ENCODE measurements at places on chromosomes 7 and 10. TPM values are rescaled to one million over a fixed set of nuclear protein-coding genes. Genes with fewer than 3 reads are reported as not detected.

The CYP26C1 gene
- total RNA-seq: not detected

The TACC2 gene
- total RNA-seq: 21.8 TPM

The CAMK2B gene
- total RNA-seq: 0.14 TPM

The GBX1 gene
- total RNA-seq: not detected

The AMZ1 gene
- total RNA-seq: not detected

- no peak for DNase-seq
Measured at GRCh38 chr10:112177247-112177646, 6.3 kb downstream of the GPAM start.

DNA sequence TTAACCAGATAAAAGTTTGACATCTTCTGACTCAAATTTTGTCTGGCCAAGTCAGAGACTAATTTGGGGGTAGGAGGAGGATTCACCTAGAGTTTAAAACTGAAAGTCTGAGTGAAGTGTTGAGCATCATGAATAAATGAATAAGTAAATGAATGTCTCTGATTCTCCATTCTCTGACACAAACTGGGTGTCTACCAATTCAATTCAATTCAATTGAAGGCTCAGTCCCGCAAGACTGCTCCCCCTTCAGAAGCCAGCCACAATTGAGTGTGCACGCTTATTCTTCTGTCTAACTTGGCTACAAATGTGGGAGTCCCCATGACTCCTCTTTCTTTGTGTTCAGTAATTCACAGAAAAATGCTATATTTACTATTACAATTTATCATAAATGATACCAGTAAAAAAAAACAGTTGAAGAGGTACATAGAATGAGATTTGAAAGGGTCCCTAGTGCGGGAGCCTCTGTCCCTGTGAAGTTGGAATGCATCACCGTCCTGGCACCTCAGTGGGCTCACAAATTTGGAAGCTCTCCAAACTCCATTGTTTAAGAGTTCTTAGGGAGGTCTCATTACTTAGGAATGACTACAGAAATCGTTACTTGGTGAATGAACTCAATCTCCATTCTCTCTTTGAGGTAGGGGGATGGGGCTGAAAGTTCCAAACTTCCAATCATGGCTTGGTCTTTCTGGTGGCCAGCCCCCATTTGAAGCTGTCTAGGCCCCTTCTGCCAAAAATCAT, 243.7 kb upstream of the PHYHIPL start:
- DNase-seq: no peak

DNA sequence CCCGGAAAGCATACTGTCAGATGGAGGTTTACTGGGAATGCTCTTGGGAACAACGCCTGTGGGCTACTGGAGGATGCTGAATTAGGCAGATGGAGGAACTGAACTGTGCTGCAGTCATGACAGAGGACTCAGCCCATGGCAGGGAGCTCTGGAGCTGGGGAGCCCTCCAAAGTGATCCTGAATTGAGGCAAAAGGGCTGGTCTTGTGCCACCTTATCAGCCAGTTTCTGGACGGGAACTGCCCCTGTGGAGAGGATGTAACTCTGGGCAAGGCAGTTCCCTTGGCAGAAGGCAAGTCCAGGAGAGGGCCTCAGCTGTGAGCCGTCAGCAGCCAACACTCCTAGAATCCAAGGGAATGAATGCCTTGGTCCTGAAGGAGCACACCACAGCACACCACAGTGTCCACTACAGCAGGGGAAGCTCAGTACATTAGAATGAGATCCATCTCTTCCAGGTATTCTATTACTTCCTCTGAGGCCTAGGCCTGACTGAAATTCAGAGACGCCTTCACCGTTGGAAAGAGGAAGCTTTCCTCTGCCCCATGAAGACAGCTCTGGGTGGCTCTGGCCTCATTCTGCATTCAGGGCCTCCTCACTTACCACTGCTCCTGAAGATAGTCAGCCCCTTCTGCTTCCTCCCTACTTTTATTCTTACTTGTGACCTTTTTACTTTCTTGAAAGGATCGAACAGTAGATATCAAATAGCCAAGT, 139.6 kb upstream of the GPR26 start:
- DNase-seq: no peak

DNA sequence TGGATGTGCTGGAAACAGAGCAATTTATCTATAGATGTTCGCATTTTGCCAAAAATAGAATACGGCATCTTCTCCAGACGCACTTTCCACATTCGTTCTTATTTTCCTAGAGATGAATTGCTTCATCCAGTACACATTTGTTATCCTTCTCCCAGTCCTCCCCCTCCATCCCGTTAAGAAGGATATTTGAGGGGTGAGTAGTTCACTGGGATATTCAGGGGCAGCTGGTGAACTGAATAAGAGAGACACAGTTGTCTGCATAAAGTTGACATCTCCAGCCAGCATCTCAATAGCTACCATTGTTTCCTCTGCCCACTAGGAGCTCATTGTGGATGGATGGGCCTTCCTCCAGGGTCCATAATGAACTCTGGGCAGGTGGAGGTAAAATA, 456.8 kb upstream of the NRP1 start:
- DNase-seq: no peak

DNA sequence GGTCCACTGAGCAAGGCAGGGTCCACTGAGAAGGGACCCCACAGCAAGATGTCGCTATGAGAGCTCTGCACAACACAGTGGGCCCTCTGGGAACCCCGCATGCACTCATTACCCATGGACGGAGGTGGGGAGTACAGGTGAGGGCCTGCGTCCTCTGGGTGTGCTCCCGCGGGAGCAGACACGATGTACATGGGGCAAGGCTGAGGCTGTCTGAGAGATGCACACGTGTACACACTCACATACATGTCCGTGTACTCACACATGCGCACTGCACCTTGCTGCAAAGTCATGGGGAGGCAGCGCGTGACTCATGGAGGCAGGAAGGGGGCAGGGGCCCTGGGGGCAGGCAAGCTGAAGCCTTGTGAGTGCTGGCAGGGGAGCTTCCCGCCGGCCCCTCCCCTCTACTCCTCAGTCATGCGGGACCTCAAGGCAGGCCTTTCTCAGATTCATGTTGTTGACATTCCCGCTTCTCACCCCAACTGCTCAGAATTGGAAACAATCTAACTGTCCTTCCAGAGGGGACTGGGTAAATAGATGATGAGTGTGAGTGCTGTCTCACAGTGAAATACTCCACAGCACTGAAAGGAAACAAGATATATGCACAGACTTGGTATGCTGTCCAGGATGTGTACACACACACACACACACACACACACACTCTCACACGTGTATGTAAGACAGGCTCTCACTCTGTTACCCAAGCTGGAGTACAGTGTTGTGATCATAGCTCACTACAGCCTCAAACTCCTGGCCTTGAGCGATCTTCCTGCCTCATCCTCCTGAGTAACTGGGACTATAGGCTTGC, 40.0 kb downstream of the GOLGA7B start:
- DNase-seq: peak; percentile 98

- DNase-seq: no peak
Measured at GRCh38 chr10:130630135-130630534, 493.9 kb downstream of the GLRX3 start.

- no peak for DNase-seq
Measured at GRCh38 chr10:2541176-2541575, 526.2 kb upstream of the PFKP start.

GRCh38 chr7:124032369-124033094, at the start of gene TMEM229A:
Gene TMEM229A (minus strand): TSS chr7:124033067. CDS start chr7:124033003, 64 bp downstream.
- peak; percentile 62 for DNase-seq

- no peak for DNase-seq
Measured at GRCh38 chr7:70436790-70437350, 695.1 kb upstream of the GALNT17 start.

- DNase-seq: peak; percentile 80
Measured at GRCh38 chr10:15859906-15860691, at the start of gene MINDY3. Gene MINDY3 (minus strand): TSS chr10:15860507. CDS start chr10:15860299, 208 bp downstream.

- no peak for DNase-seq
Measured at GRCh38 chr7:2046581-2047565, 185.9 kb downstream of the MAD1L1 start.

Data from Caki2 (cell line).